ENCODE measurements at places on chromosomes 1 and 21.

DNA sequence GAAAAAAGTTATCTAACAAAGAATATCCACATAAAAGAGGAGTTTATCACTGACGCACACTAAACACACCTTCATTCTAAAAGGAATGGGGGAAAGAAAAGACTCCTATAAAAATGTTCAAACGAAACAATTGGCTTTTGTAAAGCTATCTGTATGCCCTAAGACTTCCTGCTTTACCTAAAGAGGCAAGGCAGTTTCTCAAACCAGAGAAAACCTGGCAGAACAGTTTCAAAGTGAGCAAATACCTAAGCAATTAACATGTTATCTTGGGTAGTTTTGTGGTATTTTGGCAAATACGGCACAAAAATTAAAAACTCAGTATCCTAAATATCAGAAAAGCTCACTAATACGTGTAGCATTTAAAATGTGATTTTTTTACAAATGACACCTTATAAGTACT lies 1.9 kb downstream of the PUM1 start:
- no peak for DNase-seq

DNA sequence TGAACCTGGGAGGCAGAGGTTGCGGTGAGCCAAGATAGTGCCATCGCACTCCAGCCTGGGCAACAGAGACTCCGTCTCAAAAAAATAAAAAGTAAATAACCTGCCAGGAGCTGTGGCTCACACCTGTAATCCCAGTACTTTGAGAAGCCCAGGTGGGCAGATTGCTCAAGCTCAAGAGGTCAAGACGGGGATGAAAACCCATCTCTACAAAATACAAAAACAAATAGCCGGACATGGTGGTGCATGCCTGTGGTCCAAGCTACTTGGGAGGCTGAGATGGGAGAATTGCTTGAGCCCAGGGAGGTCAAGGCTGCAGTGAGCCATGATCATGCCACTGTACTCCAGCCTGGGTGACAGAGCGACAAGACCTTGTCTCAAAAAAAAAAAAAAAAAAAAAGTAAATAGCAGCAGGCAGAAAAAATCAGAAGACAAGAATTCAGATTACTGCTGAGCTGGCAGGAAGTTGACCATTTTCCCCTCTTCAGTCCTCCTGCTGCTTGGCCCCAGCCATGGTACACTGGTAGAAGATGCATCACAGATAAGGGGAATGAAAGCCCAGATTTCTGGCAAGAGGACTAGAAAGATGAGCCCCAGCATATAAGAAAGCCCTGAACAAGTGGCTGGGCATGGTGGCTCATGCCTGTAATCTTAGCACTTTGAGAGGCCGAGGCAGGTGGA lies 97.6 kb downstream of the TOMM20 start:
- no peak for DNase-seq

GRCh38 chr1:51982161-51982560 lies 8.3 kb downstream of the RAB3B start:
- no peak for DNase-seq

- DNase-seq, result no peak
Measured at GRCh38 chr1:230176326-230176725, 109.3 kb downstream of the GALNT2 start.

GRCh38 chr1:202852163-202852904 lies 36.6 kb downstream of the RABIF start:
- no peak for DNase-seq
